ENCODE measurements at places on chromosomes 2 and 18.

- no peak for DNase-seq
Observed at GRCh38 chr2:171241771-171242170, 81.1 kb upstream of the TLK1 start.

DNA sequence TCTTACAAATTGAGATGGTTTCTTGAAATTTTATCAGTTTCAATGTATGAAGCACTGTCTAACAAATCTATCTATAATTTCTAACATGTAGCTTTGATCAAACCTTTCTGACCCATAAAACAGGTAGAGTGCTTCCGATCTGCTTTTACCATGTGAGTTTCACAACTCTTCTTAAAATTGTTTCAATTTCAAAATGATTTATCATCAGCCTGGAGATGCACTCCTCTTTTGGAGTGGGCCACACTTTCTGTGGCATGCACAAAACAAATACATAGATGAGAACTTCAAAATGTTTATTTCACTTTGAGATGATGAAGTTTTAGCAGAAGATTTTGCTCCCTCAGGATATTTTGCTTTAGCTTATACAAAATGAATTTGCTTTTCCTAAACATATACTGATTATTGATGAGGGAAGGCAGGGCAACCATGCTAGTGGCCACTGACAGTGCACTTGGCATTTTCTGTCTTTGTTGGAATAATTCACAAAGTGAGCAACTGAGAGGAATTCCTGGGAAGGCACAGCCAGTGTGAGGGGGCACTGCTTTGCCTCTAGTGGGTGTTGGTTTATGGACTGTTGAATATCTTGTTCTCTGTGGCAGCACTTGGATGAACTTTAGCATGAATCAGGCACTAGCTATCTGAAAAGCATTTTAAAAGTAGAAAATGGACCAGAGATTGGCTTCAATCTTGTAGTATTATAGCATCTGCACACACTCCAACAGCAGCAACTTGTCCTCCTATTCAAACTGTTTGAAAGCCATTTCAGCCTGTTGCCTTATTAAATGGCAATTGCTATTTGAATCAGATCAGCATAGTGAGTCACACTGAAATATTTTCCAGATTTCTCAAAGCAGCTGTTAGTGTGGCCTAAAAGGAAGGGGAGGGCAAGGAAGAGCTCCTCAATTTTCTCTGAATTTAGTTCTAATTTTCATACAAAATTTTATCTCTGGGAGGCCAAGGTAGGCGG, 193.2 kb downstream of the CCDC85A start:
- no peak for DNase-seq

DNA sequence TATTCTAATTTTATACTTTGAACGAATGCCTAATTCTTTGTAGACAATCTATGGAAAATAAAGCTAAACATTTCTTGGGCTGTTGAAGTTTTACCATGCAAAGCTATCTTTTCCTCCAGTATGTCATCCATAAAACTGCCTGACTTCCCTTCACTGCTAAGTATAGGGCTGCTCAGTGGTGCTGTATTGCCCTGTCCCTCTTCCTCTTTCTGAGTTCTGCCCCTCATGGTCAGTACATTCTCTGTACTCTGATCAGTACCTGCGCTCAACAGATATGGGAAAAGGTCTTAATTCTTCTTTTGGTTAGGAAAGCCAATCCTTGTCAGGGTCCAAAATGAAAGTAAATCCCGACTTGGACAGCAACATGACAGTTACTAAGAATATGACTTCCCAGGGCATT, 321.9 kb downstream of the RAD51AP2 start:
- no peak for DNase-seq

GRCh38 chr18:48711651-48712486, 173.0 kb downstream of the CTIF start:
- DNase-seq, result no peak

GRCh38 chr2:172329774-172330671, 97.4 kb upstream of the ITGA6 start:
- no peak for DNase-seq

- DNase-seq, result no peak
Observed at GRCh38 chr2:175168564-175168945, 552 bp upstream of the ATF2 start.

DNA sequence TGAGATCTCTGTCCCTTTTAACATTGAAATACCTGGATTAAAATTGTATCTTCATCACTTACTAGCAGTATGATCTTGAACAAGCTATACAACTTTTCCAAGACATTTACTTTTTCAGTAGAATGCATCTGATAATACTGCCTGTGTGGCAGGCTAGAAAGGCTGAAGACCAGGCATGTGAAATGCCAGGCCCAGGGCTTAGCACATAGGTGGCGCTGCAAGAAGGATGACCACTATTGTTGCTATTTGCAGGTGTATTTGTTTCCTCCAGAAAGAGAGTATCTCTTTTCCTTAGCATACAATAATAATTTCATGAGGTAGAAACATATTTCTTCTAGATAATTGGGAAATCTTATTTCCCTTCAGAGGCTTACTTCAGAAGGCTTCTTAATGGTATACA, 331.3 kb downstream of the THSD7B start:
- DNase-seq, result no peak

Measured in D721Med (cell line).